ENCODE measurements at places on chromosomes 2 and 18. TPM values are rescaled to one million over a fixed set of nuclear protein-coding genes. Genes with fewer than 3 reads are reported as not detected.

GRCh38 chr18:74902147-74902455 lies 304.4 kb downstream of the ZNF407 start:
- no peak overlapping the region for H3K4me3 ChIP-seq
- H3K36me3 ChIP-seq: no peaks in the 10 kb centered on the region
- H3K27ac ChIP-seq: no peak overlapping the region
- DNase-seq: no peak
- no peaks in the 10 kb centered on the region for H3K27me3 ChIP-seq
- H3K4me1 ChIP-seq: peaks cover 12% of the 10 kb centered on the region

- DNase-seq: no peak
- H3K4me3 ChIP-seq: no peak overlapping the region
- H3K4me1 ChIP-seq: no peaks in the 10 kb centered on the region
- H3K27me3 ChIP-seq: peaks cover 3% of the 10 kb centered on the region
These were observed 202.1 kb upstream of the REV1 start for GRCh38 chr2:99691926-99692325.

GRCh38 chr2:56107502-56108220 lies 76.1 kb upstream of the CCDC85A start:
- H3K4me3 ChIP-seq: no peak overlapping the region
- H3K4me1 ChIP-seq: peaks cover 20% of the 10 kb centered on the region
- no peak overlapping the region for H3K27ac ChIP-seq

- no peaks in the 10 kb centered on the region for H3K36me3 ChIP-seq
- H3K27ac ChIP-seq: no peak overlapping the region
- no peak for DNase-seq
- H3K27me3 ChIP-seq: no peaks in the 10 kb centered on the region
These were observed 117.8 kb downstream of the ATAD2B start for GRCh38 chr2:23809150-23809549.

DNA sequence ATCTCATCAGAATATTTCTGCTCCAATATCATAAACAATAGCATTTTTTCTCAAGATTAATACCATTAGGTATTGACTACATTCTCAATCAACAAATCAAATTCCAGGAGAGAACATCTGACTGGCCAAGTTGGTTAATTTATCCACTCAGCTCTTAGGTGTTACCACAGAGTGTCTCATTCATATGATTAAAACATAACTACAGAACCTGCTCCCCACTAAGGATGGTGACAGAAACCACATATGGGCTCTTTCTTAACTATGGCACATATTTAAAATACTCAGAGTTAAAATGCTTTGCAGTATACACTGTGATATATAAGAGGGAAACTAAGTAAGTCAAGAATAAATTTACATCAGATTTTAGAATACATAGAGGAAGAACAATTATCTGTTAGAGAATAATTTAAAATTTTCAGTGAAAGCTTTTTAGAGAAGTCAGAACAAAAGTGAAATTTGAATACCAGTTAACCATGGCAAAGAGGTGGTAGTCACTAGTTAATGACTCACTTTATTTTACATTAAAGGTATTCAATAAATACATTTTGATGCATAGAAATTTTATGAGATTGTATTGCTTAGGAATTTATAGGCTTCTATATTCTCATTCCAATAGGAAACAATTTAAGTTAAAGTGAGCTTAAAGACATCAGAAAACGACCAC lies 1120.8 kb upstream of the TMEFF2 start:
- no peak overlapping the region for H3K4me3 ChIP-seq
- no peaks in the 10 kb centered on the region for H3K27me3 ChIP-seq
- no peak overlapping the region for H3K27ac ChIP-seq

Gene APCDD1
- 3.1 TPM for total RNA-seq

Gene CCL20
- total RNA-seq: not detected

Gene SPTBN1
- total RNA-seq: 983 TPM
